ENCODE measurements at places on chromosomes 16 and 17.

DNA sequence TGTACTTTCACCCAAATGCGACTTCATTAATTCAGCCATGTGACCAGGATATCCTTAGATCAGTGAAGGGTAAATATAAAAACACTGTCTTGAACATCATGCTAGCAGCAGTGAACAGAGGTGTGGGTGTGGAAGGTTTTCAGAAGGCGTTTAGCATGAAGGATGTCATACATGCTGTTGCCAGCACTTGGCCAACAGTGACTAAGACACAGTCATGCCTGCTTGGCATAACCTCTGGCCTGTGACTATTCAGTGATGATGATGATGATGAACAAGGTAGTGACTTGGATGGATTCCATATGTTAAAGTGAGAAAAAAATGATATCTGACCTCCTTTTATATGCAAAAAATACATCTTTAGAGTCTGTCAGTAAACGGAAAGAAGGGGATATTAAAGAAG is 97.9 kb downstream of the MAP2K4 start:
- DNase-seq, result no peak

DNA sequence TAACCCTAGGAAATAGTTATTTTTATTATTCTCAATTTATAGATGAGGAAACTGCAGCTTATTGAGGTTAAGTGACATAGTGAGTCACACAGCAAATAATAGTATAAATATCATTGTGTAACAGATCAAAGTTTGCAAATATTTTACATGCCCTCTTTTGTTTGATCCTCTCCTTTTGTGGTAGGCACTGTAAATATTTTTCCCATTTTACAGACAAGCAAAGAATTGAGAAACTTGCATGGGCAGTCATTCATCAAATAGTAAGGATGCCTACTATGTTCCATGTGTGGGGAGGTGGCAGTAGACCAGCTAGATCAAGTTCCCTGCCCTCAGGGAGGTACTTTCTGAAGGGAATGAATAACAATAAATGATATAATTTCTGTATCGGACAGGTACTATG is 173.0 kb downstream of the PHKB start:
- no peak for DNase-seq

DNA sequence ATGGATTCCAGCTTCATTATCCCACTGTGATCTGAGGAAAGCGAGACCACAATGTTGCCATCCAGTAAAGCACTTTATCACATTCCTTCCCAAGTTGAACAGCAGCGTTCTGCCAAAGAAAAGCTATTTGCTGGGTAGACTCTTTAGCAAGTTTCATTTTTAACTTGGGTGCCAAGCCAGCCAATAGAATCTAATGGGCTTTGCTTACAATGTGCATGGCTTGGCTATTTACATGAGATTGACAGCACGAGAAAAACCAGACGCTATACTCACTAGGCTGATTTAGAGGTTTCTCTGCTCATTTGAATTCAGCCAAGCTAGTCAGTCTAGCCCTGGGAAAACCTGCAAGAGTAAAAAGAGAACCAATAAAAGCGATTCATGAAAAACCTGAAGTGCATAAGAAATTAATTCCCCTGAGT is 108.9 kb downstream of the CDH13 start:
- DNase-seq, result no peak

DNA sequence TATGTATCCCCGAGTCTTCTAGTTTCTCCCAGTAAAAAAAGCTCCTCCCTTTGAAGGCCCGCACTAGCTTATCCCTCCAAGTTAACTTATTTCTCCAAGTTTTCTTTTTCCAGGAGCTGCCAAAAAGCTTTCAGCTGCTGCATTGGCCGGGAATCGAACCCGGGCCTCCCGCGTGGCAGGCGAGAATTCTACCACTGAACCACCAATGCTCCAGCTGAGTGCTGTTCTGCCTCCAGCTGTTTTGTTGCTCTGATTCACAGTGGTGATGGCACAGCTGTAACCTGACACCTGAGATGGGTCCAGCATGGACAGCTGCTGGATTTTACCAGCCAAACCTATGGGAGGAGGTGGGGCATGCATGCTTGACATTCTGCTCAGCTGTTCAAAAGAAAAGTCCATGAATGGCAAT is 22.1 kb downstream of the VAC14 start:
- no peak for DNase-seq

DNA sequence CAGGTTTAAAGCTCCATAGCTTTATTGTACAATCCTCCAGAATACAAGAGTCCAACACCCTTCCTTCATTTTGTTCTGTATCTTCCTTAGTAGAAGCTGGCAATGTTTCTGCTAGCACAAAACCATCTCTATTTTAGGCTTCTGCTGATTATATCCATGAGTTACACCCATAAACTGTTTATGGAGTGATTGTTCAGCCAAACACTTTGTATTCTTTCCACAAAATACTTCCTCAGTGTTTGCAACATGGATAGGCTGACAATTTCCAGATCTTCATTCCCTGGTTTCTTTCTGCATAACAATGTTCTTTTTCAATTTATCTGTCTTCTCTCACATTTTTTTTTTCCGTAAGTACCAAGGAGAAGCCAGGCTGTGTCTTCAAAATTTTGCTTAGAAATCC is 839.9 kb upstream of the CDH8 start:
- DNase-seq, result no peak

DNA sequence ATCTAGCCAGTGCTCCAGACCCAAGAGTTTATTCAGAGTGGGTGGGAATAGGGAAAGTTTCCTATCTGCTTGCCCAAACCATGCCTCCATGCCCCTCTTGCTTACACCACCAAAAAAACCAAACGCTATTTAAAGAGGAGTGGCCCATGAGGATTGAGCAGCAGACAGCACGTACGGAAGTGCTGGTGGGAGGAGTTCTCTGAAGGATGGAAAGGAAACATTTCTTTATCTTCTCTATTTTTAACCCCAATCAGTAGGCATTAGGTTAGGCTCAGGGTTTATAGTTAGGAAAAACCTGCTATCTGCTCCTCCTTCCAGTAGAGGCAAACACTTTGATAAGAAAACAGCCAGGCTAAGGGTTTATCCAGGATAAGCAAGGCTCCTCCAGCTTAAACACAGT is 235.3 kb downstream of the ZFHX3 start:
- no peak for DNase-seq

- no peak for DNase-seq
Measured at GRCh38 chr16:80109581-80109980, 431.2 kb upstream of the DYNLRB2 start.

DNA sequence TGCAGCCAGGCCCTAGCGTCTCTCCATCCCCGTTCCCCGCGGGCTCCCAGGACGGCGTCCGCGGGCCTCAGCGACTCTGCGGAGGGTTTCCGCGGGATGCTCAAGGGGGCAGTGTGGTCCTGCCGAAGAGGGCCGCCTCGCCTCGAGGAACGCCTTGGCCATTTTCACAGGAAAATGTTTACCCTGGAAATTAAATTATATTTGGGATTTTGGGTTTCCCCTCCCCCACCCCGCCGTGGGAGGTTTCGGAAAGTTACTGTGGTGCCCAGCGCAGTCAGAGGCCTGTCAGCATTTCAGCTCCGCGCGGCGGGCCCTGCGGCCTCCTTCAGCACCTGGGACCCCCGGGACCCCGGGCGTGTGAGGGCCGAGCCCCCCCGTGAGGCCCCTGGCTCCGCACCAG is 94.5 kb downstream of the PCTP start:
- peak; percentile 1 for DNase-seq

GRCh38 chr16:55698946-55699345 is 43.2 kb downstream of the SLC6A2 start:
- DNase-seq, result no peak

- no peak for DNase-seq
Measured at GRCh38 chr16:54931120-54932014, 702 bp downstream of the IRX5 start.

DNA sequence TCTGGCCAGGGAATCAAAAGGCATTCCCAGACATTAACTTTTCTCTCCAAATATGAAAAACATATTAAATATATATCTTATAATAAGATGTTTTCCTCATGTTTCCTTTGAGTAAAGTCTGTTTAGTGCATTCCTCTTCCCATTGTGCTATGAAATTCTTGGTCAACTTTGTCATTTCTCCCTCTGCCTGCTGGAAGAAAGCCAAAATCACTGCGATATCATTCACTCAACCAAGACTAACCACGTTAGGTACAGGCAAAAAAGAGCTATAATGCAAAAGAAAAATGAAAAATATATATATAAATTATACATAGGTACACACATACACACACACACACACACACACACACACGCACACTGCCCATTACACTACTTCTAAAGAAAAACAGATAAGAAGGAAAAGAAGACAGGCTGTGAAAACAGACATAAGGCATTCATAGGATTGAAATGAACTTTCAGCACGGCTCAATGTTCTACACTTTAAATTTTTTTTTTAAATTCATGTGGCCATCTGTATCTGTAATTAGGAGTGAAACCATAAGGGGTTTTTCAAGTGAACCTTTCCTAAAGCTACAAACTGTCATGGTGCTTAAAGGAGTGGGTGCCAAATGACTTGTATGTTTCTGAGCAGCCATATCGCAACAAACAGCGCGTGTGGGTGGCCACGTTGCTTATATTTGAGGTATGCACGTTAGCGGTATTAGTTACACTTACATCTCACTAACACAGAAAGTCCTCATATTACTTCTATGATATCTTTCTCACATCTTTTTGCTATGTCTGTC is 71.6 kb upstream of the PSMD7 start:
- DNase-seq, result no peak

DNA sequence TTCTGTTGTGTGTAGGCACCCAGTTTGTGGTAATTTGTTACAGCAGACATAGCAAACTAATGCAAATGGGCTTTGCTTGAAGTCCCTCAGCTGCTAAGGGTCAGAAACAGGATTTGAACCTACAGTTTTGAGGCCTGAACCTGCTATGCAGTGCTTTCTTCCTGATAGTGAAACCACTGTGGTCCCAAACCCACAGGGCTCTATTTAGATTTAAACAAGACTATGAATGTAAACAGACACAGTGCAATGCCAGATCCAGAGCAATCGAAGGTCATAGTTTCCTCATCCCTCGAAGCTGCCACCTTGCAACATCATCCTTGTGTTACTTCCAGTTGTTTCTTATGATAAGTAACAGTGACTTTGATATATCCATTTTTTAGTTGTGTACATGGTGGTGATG is 630.2 kb downstream of the WWOX start:
- DNase-seq, result no peak

DNA sequence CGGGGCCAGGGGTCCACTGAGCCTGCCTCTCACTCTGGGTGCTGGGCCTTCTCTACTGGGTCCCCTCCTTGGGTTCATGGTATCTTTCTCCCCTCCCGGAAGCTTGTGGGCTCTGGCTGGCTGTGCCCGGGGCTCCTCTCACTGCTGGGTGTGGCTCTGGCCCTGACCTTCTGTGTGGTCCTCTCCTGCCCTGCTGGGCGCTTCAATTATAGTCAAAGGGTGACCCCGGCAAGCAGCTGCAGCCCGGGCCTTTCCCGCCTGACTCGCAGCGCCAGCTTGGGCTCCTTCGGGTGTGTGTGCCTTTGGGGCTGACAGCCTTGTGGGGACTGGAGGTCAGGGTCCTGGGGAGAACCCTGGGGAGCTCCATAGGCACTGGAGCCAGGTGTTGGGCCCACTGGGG is 54.2 kb upstream of the PVALEF start:
- no peak for DNase-seq

DNA sequence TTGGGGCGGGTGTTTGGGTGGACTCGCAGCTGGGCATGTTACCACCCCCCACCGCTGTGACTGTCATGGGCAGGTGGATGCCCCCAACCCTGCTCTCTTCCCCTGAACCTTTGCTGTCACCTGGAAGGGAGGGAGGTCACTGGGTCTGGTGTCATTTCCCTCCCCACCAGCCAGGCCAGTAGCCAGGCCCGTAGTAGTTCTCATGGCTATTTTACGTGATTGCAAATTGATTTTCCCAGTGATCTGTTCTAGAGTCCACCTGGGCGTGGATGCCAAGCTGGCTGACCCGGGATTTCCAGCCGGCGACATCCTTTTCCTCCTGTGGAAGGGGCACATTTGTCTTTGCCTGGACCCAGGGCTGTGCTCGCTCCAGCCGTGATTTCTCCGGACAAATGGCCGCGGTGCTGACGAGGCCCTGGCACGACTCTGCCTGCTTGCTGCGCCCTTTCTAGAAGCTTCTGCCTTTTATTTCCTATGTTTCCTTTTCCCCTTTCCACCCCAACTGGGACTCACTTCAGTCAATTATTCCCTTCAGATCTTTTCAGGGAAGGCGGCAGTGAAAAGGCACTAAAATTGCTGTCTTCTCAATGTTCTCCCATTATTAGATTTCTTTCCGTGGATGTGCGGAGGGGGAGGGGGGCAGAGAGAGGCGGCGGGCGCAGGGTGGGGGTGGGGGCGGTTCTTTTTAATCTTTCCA is 226.9 kb upstream of the CIBAR2 start:
- DNase-seq, result no peak

GRCh38 chr17:65121916-65122806 is 15.0 kb upstream of the RGS9 start:
- no peak for DNase-seq

DNA sequence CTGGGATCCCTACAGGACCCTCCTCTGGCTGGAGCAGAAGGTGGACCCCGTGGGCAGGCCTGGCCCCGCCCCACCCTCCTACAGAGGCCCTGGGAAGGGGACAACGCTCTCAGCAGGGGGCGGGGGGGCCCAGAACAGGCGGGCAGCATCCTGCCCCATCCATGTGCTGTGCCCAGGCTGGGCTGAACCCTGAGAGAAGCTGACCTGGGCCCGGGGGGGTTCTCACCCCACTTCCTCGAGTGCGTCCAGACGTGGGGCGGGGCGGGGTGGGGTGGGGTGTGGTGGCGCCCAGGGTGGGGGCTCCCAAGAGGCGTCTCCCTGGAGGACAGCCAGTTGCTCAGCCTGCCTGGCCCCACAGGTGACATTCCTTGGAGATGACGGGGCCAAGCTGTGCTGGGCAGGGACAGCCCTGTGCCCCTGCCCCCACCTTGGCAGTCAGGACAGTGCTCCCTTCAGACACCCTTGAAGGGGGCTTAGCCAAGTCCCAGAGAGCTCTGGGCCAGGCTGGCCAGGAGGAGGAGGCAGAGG is 390 bp upstream of the UNC13D start:
- no peak for DNase-seq

DNA sequence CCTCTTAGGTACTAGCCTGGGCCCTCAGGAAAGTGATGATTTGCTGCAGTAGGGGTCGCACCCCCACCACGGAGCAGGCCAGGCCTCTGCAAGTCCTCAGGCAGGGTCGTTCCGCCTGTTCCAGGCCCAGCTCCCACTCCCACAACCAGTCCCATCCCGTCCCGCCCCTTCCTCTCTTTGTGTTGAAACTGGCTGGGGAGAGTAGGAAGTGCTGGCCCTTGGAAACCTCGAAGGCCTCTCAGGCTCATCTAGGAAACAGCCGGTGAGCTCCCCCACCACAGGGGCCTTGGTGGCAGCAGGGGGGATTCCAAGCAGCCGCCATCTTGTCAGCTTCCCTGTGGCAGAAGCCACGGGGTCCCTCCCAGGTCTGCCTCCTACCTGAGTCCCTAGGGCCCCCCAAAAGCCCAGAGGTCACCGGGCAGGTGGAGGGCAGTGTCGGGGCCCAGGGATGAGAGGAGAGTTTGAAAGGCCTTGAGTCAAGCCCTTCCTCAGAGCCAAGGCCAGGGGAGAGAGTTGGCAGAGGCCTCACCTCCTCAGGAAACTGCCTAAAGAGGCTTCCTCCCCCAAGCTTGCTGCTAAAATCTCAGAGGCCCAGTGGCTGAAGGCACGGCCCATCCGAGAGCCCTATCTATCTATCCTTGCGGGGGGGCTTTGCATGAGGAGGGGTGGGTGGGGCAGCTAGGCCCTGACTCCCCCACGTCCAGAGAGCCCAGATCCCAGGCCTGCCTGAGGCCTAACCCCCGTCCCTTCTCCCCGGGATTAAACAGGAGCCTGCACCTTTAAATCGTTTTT is 22.2 kb downstream of the MMP15 start:
- no peak for DNase-seq

Data from stimulated activated CD4-positive, alpha-beta T cell treated with anti-CD3 and anti-CD28 coated beads, Interleukin-1b, Interleukin-23, amount 100 ng/mL, for 4 hours (primary cell).